ENCODE measurements at places on chromosomes 3 and 15.
A peak's percentile ranks its signal among the peaks of the same experiment; 100 is the strongest.

- no peak for DNase-seq
These were observed 26.6 kb downstream of the ACSBG1 start for GRCh38 chr15:78207641-78208340.

DNA sequence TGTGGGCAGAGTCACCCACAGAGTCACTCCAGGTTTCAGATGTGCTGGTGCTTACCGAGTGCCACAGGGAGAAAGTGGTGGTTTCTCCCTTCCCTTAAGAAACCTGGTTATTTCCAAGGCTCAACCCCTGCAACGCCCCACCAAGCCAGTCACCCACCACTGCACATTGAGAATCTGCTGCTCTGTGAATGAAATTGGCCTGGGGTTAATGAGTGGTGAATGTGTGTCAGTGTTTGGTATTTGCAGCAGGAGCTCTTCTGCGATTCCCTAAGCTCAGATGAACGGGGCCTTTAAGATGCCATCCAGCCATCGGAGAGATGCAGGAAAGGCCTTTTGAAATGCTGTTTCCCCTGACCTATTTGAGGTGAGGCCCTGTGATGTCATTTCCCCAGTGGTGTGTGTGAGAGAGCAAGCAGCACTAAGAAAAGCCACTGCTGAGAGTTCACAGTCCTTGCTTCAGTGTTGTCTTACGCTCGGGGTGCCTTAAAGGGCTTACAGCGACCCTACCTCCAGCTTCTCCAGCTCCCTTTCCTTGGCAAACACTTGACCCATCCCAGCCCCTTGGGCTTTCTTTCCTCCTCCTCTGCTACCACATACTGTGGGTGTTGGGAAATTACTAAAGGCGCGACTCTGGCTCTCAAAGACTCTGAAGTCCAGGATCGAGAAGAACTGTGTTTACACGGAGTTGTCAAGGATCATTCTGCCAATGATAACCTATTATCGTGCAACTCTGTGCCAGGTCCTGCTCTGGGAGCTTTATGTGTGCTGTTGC, 68.9 kb downstream of the SMAD3 start:
- peak; percentile 78 for DNase-seq

DNA sequence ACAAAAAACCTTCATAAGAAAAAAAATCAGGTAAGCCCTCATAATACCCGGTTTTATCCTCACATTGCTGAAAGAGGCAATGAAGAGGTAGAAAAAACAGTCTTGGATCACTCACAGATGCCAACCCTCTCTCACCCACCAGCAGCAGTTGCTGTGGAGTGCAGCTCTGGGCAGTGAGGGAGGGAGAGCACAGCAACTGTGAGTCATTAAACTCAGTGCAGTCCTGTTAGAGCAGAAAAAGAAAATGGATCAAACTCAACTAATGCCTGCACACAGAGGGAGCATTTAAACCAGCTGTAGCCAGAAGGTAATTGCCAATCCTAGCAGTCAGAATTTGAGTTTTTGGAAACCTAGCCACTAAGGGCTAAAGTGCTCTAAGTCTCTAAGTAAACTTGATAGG, 1050.6 kb upstream of the ALCAM start:
- no peak for DNase-seq

- DNase-seq: peak; percentile 28
These were observed 11.4 kb upstream of the RASGRF1 start for GRCh38 chr15:79101866-79102581.

DNA sequence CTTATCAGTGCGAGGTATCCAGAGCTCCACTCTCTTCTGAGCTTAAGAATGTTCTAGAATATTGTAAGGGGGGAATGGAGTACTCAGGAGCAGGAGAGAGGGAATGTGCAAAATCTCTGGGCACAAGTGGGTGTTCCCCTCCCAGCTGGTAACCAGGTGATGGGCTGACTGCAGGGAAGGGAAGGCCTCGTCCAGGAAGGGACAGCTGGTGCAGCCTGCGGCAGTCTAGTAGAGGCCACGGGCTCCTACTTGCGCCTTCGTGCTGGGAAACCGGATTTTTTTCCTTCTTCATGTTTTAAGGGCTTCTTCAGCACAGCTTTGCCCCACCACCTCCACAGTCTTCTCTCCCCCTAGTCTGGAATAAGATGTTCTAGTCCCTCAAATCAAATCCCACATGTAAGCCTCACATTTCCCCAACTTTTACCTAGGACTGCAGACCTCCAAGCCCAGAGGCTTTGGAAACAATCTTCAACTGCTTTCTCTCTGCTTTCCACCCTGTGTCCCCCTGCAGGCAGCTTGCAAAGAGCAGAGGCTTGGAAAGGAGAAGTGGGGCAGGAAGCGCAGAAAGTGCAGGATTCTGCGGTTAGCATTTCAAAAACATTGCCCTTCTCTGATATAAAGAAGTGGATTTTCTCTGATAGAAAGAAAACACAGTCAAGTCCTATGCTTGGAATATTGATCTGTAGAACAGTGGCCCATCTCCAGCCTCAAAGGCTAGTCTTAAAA, 11.9 kb upstream of the CGNL1 start:
- peak; percentile 82 for DNase-seq

DNA sequence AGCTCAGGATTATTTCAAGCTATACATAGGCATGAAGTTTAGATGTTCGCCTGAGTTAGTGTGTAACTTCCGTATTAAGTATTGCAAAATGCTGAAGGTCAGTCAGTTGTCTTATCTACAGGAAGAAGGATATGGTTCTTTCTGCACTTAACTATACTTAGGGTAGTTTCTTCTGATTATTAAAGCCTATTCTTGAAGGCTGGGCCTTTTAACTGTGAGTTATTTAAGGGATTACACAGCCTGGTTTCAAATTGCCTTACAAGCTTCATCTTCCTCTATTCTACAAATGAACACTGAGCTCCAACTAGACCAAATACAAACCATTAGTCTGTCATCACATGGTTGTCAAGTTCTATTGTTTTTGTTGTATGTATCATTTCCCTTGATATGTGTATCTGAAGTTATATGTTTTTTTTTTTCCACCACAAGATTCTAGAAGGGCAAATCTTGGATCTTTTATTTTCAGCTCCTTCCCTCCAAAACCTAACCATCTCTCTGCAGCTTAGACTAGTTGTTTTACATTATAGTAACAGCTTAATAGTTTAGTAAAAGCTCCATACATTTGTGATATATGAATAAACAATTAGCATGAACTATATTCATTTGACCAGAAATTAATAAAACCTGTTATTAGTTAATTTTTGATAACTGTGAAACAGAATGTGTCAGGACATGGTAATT, 272.9 kb upstream of the KCNMB2 start:
- DNase-seq: no peak

GRCh38 chr15:69390575-69390974, 23.6 kb upstream of the KIF23 start:
- DNase-seq: peak; percentile 79

DNA sequence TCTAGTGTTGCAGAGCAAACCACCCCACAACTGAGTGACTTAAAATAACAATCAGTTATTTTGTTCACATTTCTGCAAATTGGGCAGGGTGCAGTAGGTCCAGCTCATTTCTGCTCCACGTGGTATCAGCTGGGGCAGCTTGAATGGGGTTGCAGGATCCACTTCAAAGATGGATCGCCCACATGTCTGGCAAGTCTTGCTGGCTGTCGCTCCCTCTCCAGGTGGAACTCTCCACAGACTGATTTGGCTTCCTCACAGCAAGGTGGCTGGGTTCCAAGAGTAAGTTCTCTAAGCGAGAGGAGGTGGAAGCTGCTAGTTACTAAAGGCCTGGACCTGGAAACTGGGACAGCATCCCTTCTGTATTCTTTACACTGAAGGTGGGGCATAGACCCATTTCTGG, 213.3 kb downstream of the SLC9A9 start:
- DNase-seq: no peak

DNA sequence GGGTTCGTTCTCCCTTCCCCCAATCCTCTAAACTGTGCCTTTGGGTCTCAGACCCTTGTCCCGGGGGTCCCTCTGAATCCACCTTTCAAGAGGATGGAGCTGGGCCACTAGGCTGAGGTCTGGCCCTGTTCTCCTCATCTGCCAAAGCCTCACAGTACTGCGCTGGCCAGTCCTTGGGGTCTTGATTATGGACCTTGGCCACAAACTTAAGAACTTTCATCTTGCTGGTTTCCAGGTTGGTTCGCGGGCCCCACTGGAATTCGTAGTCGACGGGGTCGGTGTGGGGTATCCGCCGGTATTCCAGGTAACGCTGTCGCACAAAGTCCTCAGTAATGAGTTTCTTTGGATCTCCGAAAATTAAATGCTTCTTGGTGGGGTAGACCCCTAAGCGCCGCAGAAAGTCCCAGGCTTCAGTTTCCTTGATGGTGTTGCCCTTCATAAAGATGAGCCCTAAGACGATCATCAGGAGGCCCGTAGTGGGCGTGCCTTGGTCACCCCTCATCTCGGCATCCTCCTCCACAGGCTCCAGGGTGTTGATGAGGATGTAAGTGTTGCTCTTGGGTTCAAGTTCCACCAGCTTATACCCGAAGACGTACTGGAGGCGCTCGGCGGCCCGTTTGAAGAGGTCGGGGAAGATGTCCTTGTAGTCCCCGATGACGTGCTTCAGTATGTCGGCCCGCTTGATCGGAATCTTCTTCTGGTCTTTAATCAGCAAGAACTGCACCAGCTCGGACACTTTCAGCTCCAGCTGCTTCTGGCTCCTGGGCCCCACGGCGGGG, 727 bp downstream of the NSMCE3 start:
- peak; percentile 72 for DNase-seq

DNA sequence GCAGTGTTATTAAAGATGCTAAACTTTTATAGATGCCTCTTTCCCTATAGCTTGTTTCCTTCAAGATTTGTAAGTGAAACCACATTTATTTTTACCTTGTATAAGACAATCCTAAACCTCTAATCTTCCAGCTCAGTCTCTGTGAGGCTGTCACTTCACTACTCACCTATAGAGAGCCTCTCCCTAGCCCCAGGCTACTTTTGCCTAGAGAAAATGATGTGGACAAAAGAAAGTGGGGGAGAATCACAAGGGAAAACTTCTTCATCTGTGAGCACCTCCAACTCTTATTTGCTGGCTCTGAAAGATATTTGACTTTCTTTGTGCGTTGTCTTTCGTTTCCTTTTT, 74.9 kb upstream of the SCN5A start:
- DNase-seq: no peak
